ENCODE measurements at places on chromosomes 5 and 9.

GRCh38 chr5:72624641-72625236 is 117.5 kb upstream of the ZNF366 start:
- DNase-seq, result no peak

DNA sequence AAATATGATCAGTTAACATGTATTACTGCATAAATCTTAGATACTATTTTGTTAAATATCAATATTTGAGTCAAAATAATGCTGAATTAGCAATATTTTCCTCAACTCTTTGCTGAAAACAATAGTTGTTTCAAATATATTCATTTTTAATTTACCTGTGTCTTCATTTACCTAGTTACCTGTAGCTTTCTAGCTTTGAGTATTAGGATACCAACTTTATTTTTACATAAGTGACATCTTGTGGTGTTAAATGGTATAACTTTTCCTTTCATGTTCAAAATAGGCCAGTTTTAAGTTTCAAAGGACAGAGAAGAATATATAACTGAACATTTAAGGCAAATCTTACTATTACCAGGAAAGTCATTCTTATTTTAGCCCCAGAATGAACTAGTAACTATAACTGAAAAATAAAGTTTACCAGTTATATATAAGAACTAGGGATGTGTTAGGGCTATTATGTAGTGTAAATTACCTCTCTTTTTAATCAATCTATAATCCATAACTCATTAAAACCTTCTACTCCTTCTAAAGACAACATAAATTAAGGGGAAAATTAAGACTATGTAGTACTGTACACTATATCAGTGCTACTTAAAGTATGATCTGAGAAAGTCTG is 25.3 kb downstream of the AP3B1 start:
- DNase-seq, result no peak

DNA sequence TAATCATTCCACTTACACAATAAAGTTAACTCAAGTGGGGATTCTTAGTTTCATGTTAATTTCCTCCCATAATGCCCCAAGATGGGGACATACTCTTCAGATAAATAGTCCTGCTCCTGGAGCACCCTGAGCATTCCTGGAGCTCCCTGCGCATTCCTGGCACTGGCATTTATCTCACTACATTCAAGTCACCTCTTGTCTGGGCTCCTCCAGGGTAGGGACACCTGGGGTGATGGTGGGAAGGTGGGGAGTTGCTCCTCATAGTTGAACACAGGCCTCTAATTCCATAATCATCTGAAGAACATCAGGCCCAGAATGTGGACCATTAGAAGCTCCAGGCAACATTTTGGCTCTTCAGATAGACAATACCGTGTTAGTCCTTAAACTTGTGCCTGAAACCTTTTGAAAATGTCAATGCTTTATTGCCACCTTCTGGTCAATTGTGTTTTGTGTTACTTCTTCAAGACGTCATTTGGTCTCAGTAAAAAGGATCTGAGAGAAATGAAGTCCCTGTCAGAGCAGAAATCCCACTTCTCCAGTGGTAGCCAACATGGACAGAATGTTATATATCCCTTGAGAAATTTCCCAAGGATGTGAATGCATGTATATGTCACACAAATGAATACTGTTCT is 14.2 kb upstream of the AGGF1 start:
- DNase-seq, result no peak

GRCh38 chr5:3099954-3100353 is 348.5 kb upstream of the IRX2 start:
- DNase-seq, result no peak

DNA sequence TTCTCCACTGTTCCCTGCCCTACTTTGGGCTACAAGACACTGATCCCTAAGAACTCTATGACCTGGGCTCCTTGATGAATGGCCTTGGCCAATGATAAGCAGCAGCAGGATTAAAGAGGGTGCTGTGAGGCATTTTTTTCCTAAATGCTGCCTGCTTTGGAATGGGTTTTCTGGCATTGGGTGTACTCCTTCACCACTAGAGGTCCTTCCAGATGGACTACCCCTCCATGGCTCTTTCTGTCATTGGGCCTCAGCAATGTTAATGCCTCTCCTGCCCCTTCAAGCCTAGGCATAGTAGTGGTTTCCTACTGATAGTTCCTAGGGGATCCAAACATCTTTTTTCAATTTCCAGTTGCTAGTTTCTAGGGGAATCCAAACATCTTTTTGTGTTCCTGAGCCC is 319.3 kb upstream of the RPS23 start:
- no peak for DNase-seq

DNA sequence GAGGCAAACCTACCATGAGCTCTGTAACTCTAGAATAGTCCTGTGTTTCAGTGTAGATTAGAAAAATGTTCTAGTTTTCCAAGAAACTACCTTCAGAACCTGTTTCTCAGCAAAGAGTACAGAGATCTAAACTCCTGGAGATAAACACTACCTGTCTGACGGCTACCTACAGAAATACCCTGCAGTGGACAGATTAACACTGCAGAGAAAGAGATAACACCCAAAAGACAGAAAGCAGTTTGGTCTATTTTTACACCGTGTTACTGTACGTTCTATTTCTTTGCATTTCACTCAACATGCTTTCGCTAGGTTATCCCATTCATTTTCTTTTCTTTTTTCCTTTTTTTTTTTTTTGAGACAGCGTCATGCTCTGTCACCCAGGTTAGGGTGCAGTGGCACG is 11.6 kb downstream of the SCAI start:
- no peak for DNase-seq

- no peak for DNase-seq
Observed at GRCh38 chr9:14526504-14526903, 166.7 kb downstream of the ZDHHC21 start.

DNA sequence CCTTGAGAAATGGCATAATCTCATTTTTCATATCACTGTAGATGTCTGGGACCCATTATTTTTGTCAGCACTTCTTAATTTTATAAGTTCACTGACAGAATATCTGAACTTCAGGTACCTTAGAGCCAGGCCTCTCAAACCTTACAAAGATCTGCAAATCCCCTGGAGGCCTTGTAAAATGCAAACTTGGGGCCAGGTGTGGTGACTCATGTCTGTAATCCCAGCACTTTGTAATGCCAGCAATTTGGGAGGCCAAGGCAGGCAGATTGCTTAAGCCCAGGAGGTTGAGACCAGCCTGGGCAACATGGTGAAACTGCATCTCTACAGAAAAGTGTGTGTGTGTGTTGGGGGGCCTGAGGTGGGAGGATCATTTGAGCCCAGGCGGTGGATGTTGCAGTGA is 30.8 kb downstream of the RASGRF2 start:
- no peak for DNase-seq

DNA sequence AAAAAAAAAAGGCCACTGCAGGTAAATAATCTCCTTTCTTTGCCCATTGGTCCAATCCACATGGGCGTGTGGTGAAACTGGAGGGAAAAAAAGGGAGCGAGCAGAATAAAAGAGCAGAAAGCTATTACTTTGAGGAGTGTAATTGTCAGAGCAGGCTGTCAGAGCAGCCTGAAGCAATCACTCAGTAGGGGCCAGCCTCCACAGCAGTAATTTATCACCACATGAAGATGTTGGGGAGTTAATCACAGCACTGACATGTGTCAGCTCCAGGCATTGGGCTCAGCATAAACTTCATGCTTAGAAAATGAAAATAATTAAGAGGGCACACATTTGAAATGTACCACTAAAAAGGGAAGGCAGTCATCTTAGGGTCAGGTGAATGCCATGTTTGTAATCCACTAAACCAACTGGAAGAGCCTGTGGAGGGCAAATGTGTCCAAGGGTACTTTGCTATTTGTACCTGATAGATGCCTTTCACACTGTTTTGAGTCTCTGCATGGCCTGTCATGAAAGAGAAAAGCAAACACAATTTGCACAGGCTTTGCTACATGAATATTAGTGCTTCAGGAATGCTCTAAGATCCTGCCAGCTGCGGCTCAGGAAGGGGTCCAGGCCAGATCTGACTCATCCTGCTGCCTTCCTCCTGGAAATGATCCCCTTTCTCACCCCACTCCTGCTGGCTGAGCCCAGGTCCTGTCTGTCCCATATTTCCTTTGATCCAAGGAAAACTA is 2.9 kb upstream of the PTGER4 start:
- no peak for DNase-seq

DNA sequence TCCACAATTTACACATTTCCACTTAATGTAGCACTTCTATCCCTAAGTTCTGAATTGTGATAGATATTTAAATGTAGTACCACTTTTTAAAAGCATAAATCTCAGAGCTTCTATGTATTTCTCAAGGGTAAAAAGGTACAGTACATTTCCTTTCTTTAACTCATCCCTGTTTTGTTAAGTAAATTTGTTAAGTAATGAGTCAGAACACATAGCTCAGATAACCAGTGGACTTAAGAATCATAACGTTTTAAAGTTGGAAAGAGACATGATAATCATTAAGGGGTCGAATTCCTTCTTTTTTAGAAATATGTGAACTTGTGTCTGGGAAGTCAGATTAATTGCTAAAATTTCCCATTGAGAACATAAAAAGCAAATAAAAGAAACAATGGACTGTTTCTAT is 810.2 kb upstream of the NUDT12 start:
- DNase-seq, result no peak

GRCh38 chr5:6570530-6570929 is 62.3 kb downstream of the NSUN2 start:
- DNase-seq, result no peak

Data from T-cell (primary cell).